ENCODE measurements at places on chromosomes 16 and 17. TPM values are rescaled to one million over a fixed set of nuclear protein-coding genes. Genes with fewer than 3 reads are reported as not detected.
A peak's percentile ranks its signal among the peaks of the same experiment; 100 is the strongest.

GRCh38 chr16:89739383-89739782 lies 18.0 kb downstream of the ZNF276 start:
- no peak for DNase-seq

GRCh38 chr17:82716203-82717010 lies at the start of gene FN3KRP:
Gene FN3KRP (plus strand): TSS chr17:82716706. CDS start chr17:82716756, 50 bp downstream.
- DNase-seq, result peak; percentile 83

DNA sequence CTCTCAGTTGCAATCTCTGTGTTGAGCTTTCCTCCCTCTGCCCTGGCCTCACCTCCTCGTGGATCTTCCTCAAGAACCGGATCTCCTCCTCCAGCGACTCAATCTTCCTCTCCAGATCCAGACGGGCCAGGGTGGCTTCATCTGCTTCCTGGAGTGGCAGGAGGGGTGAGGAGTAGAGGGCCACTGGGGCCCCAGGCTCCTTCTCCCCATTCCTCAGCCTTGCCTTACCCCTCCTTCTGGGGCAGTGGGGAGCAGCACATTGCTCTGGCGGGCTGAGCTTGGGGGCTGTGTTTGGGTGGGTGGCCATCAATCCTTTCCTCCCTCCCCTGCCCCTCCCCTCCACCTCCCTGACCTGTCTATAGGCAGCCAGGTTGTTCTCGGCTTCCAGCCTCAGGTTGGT lies 1.6 kb downstream of the GFAP start:
- DNase-seq, result no peak

Gene ST6GALNAC1
- 1.1 TPM for total RNA-seq

DNA sequence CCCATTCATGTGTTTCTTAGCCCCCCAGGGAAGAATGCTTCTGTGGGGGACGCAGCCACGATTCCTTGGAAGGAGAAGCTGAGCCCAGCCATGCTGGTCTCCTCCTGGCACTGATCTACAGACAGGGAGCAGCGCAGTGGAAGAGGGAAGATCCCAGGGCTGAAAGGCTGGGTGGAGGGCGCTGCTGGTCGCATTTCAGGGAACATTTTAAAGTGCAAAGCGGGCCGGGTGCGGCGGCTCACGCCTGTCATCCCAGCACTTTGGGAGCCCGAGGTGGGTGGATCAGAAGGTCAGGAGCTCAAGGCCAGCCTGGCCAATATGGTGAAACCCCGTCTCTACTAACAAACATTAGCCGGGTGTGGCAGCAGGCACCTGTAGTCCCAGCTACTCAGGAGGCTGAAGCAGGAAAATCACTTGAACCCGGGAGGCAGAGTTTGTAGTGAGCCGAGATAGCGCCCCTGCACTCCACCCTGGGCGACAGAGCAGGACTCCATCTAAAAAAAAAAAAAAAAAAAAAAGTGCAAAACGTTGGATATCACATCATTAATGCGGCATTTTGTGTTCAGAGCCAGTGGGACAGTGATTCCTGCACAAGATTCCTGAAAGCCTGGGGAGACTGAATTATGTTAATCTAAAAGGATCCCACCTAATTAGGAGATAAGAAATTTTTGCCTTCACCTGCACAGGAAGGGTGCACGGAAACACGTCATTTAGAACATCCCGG lies 558 bp upstream of the CHMP6 start:
- no peak for DNase-seq

DNA sequence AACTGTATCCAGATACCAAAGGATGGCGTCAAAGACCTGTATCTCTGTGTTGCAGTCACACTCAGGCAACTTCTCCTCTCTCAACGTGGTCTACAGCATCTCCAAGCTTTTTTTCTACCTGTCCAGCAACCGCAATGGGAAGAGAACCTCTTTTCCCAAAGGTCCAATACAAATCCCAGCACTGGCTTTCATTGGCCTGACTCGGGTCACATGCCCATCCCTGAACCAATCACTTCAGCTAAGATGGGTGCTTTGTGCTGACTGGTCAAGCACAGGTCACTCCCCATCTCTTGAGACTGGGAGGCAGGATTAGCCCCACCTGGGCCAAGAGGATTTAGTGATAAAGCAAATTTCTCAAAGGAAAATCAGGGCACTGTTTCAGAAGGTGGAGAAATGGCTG lies 71.2 kb upstream of the C16orf82 start:
- no peak for DNase-seq

DNA sequence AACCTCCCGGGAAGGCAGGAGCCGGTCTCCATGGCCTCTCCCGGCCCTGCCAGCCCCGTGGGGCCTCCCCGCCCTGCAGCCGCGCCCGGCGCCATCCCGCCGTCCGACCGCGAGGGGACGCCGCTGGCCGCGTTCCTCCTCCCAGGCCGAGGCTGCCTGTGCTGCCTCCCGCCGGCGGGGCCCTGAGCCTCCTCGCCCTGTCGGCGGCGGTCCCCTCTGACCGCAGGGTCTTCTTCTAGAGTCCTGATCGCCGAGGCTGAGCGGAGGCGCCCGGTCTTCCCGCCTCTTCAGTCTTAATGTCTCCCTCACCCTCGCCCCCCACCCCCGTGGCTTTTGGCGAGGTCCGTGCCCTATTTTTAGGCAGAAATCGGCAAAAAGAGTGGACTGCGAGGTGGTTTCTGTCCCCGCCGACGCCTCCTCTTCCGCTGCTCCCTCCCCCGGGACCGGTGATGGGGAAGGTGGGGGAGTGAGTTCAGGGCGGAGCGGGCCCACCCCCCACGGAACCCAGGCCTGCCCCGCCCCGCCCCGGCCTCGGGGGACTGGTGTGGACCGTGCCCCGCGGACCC lies 794 bp upstream of the CPNE7 start:
- peak; percentile 34 for DNase-seq

GRCh38 chr16:87329436-87330256 lies 12.5 kb upstream of the C16orf95 start:
- no peak for DNase-seq

Gene RPL19
- total RNA-seq, result 3,060 TPM

Gene ZACN
- total RNA-seq, result 8.1 TPM

DNA sequence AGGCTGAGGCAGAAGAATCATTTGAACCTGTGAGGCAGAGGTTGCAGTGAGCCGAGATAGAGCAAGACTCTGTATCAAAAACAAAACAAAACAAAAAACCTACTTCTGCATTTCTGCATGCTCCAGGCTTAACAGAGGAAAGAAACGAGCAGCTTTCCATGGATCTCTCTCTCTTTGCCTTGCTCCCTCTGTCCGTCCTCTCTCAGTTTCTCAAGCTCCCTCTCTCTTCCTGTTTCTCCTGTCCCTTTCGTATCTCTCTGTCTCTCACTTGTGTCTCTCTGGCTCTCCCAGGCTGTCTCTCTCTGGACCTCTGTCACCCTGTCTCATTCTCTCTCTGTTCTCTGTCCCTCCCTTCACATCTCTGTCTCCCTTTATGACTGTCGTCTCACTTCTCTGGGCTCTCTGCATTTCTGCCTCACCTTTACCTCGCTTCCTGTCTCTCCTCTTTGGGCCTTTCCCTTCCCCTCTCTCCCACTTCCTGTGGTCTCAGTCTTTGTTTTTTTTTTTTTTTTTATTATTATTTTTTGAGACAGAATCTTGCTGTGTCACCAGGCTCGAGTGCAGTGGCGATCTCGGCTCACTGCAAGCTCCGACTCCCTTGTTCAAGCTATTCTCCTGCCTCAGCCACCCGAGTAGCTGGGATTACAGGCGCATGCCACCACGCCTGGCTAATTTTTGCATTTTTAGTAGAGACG lies 4.1 kb upstream of the PITPNA start:
- DNase-seq, result no peak

Gene EMP2
- 0.16 TPM for total RNA-seq

Gene SPATA22
- total RNA-seq, result not detected

- DNase-seq, result no peak
These were observed 53.2 kb downstream of the PIPOX start for GRCh38 chr17:29096094-29096493.

Gene KRT33A
- total RNA-seq, result not detected

DNA sequence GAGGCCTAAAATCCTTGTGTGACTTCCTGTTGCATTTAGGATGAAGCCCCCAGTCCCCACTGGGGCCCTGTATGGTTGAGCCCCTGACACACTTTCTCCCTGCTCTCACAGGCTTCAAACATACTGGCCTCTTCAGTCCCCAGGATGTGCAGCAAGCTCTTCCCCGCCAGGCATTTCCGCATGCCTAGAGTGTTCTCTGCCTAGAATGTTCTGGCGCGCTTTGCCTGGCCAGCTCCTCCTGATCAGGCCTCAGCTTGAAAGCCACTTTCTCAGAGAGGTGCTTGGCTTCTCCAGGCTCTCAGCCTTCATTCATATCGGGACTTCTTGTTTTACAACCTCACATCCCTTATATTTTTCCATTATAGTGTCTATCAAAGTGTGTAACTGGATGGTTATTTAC lies 123.7 kb downstream of the SPACA3 start:
- DNase-seq, result no peak

DNA sequence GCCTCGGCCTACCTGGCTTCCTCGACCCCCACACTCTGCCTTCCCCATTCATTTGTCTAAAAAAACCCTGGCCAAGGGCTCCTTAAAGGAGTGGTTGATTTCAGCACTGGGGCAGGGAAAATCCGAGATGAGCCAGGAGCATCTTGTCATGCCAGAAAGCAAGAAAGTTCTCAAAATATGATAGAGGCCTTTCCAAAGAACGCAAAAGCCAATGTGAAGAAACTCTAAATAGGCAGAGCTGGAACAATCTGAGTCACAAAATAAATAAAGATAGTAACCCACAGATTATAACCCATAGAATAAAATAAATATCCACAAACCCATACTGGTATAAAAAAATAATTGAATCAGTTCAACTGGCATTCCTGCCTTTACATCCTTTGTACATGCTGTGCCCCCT lies 192.3 kb upstream of the SALL1 start:
- DNase-seq, result no peak

Gene CDH5
- not detected for total RNA-seq
